ENCODE measurements at places on chromosomes 1 and 21.

DNA sequence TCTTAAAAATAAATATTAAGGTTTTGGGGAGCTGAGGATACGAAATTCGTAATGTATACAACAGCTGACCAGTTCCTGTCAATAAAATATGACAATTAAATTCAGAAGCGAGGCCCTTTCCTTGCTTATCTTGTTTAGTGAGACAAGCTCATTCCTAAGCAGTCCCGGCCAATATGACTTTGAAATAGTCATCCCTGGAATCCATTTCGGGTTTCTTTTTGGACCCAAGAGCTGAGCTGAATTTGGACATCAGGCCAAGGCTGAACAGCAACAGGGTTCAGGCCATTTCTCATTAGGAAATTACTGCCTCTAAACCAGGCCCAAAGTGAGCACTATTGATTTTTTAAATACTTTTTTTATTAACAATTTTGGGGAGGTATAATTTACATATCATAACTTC, 17.3 kb upstream of the FMN2 start:
- no peak for DNase-seq

GRCh38 chr1:222390181-222390580, 157.7 kb downstream of the HHIPL2 start:
- no peak for DNase-seq

DNA sequence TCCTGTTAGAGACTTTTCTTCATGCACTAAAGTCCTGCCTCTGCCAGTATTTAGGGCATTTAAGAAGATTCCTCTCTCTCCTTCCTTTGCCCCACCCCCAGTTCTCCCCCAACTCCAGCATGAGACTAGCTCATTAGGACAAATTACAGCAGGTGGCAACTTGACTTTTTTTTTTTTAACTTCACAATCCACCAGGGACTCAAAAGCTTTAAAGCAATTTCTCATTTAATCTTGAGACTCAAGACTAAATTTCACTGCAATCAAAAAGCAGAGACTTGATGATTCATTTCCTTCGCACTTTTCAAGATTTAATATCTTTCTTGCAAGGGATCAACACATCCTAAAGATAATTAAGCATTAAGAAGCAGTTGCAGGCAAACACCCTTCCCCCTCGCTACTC, 74.9 kb downstream of the WLS start:
- no peak for DNase-seq

GRCh38 chr1:225770561-225771248, 6.9 kb upstream of the SRP9 start:
- no peak for DNase-seq

GRCh38 chr21:33522953-33523349, 19.0 kb downstream of the GART start:
- no peak for DNase-seq

All from midbrain (tissue), 1 donor.